ENCODE measurements at places on chromosomes 3 and 15.

DNA sequence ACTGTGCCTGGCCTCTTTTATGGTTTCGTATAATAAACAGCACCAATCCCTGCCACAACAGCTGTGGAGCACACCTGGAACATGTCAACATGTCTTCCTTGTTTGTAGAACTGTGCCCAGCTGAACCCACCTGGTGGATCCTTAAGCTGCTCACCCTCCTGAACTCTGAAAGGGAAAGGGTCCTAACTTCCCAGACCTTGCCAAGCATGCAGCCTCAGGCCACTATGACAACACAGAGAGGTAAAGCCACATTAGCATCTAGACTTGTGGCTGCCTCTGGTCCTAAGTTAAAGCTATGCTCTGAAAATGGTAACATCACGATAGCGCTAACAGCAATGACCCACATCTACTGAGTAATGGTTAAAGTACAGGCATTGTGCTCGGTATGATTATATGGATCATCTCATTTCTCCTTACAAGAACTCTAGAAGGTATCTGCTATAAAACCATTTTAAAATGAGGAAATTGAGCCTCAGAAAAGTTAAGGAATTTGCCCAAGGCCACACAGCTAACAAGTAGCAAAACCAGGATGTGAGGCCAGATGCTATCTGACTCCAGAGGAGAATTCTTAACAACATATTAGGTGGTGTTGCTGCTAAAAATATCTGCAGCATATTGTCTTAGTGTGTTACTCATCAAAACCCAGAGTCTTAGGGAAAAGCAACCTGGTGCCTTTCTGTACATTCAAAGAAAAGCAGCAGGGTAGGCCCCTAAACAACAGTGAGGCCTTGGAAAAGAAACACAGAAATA is 23.1 kb upstream of the HERC1 start:
- no peak for DNase-seq

GRCh38 chr15:68151277-68151676 is 53.9 kb downstream of the CALML4 start:
- no peak for DNase-seq

GRCh38 chr3:191301017-191301416 is 28.2 kb upstream of the CCDC50 start:
- no peak for DNase-seq

GRCh38 chr15:30990446-30991254 is 778 bp downstream of the MTMR10 start:
- DNase-seq, result no peak

- DNase-seq, result no peak
Measured at GRCh38 chr3:132593947-132594323, 3.1 kb upstream of the ACKR4 start.

GRCh38 chr3:55636300-55637195 is 149.4 kb upstream of the WNT5A start:
- DNase-seq, result no peak

GRCh38 chr3:28745916-28746617 is 397.4 kb upstream of the AZI2 start:
- DNase-seq, result no peak

- no peak for DNase-seq
Measured at GRCh38 chr3:104145164-104145563, 1221.5 kb upstream of the ALCAM start.

DNA sequence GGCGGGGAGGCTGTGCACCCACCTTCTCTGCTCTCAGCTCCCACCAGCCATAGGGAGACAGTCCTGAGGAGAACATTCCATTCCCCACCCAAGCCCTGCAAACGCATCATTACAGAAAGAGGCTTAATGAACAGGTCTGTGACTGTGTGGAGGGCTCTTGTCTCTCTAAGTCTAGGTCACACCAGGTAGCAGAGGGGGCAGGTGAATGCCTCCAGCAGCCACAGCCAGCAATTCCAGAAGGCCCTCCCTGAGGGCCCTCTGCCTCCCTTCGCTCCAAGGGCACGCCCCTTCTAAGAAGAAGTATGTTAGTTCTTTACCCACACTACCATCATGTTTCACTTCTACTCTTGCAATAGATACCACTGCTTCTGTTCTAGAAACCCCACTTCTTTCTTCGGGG is 217.5 kb upstream of the BHLHE40 start:
- DNase-seq, result no peak

DNA sequence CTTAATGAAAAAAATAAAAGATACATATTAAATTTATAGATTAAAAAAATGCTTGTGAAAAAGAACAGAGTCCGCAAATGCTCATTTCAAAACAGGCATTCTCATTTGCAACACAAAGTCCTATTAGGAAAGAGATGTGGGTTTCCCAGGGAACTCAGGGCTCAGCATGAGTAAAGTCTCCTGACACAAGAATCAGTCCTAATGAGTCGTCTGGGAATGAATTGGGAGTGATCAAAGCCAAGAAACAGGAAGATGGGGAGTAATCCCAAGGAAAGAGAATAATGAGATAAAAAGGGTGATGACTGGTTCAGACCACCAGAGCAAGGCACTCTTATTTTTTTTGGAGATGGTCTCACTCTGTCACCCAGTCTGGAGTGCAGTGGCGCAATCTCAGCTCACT is 443.7 kb downstream of the NR2F2 start:
- DNase-seq, result no peak

- DNase-seq, result no peak
Measured at GRCh38 chr3:126081618-126082361, 2.1 kb downstream of the SLC41A3 start.

DNA sequence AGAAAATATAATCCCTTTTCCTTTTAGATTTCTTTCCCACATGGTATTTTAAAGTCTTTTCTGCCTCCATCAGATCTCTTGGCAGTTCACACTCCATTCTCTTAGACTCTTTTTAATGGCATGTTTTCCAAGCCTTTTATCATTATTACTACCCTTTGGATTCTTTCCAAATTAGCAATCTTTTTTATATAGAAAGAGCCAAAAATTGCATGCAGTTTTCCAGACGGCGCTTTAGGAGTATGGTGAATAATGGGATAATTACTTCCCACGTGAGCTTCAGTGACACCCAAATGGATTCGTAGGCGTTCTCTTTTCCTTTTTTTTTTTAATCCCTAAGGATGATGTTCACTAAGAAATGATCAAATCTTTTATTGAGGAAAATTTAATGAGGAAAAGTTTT is 354.8 kb upstream of the DNAJC19 start:
- no peak for DNase-seq

GRCh38 chr3:100073714-100074307 is 40.5 kb downstream of the FILIP1L start:
- DNase-seq, result no peak

- DNase-seq, result no peak
Measured at GRCh38 chr3:58051196-58051595, 43.0 kb downstream of the FLNB start.

- no peak for DNase-seq
Measured at GRCh38 chr3:5188419-5189221, 1.1 kb downstream of the EDEM1 start.

GRCh38 chr3:117407317-117407716 is 697.7 kb downstream of the TUSC7 start:
- no peak for DNase-seq

GRCh38 chr3:12345584-12346494 is 57.0 kb downstream of the PPARG start:
- DNase-seq, result no peak

- no peak for DNase-seq
Measured at GRCh38 chr3:161969867-161970266, 473.3 kb downstream of the OTOL1 start.

- DNase-seq, result no peak
Measured at GRCh38 chr3:134352031-134352671, 22.1 kb downstream of the AMOTL2 start.

GRCh38 chr15:32042269-32042972 is 12.1 kb downstream of the CHRNA7 start:
- DNase-seq, result no peak

DNA sequence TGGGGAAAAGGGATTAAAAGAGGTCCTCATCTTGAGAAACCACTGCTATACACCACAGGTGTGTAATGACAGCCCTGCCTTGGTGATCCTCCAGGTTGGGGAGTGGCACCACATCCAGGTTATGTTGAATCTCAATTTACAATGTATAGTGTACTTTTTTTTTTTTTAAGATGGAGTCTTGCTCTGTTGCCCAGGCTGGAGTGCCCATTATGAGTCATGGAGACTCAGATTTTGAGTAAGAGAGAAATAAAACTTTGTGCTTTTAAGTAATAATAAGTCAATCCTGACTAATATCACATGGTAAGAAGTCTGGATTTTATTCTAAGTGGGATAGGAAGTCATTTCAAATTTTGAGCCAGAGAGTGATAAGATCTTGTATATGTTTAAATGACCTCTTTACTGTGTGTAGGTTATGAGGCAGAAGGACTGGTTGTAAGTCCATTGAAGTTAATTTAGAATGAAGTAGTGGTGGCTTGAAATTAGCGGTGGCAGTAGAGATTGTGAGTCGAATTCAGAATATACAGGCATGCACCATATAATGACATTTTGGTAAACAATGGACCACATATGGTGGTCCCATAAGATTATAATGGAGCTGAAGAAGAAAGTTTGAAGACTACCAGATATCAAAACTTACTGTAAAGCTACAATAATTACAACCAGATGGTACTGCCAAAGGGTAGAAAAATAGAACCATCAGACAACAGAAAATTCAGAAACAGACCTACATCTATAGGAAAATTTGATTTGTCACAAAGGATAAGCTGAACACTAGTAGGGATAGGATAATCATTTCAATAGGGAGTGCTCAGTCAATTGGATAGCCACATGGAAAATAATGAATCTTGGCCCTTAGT is 20.7 kb downstream of the POPDC2 start:
- no peak for DNase-seq

DNA sequence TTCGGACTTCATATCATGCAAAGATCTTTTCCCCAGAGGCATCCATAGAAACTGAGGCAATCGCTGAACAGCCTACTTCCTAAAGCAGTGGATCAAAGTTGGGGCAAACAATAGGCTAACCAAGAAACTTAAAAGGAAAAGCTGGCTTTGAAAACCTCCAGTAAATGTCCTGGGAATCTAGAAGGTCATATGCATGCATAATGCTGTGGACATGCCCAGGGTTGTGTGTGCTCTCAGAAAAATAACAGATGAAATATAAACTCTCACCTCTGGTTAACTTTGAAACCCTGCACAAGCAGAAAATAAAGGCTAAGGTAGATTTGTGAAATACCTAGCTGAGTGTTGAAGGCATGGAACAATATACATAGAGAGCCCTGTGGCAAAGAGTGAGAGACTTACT is 96.3 kb downstream of the MYO9A start:
- no peak for DNase-seq

DNA sequence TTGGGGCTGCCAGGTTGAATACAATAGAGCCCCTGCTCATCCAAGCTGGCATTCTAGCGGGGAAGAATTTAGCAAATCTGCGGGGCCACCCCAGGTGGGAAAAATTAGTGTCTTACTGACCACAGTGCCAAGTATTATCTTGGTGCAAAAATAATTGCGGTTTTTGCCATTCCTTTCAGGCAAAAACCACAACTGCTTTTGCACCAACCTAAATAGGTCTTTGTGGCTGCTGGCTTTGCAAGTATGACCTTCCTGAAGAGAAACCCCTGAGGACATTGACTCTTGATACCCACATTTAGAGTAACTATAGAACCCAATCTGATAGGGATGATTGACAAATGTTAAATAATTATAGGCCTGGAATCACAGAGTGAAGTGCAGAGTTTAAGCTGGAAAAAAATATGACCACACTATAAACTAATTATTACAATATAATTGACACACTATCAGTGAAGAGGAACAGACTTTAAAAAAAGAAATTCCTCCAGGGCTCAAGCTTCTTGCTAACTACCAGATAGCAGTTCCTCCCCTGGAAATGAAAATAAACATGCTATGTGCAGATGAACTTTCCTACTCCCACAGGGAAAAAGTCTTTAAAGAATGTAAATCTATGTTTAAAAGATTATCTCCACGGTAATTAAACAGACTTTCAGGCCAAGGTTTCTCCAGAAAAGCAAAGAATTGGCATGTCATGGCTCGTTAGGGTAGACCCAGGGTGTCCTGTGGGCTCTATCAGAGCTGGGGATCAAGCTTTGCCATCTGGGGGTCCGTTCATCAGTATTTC is 34.4 kb downstream of the CA12 start:
- DNase-seq, result no peak

GRCh38 chr3:172333042-172333377 is 115.2 kb downstream of the GHSR start:
- no peak for DNase-seq

- DNase-seq, result no peak
Measured at GRCh38 chr15:52551762-52552161, 17.1 kb downstream of the ARPP19 start.

DNA sequence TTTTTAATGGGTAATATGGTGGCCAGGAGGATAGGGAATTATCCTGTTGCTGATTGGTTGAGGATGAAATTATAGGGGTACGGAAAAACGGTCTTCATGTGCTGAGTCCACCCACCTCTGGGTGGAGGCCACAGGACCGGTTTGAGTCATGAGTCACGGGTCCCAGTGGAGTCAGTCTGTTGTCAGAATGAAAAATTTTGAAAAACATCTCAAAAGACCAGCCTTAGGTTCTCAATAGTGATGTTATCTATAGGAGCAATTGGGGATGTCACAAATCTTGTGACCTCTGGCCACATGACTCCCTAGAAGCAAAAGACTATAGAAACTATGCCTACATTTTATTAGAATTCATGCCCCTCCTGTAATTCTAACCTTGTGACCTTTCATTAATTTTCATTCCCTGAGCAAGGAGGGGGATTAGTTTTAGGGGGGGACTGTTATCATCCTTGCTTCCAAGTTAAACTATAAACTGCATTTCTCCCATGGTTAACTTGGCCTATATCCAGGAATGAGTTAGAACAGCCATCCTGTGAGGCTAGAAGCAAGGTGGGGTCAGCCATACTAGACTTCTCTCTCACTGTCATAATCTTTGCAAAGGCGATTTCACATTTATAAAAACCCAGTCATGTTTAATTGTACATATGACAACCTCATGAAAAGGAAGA is 101.2 kb downstream of the TCF12 start:
- no peak for DNase-seq

GRCh38 chr15:62781081-62781497 is 261.5 kb upstream of the TPM1 start:
- DNase-seq, result no peak

- no peak for DNase-seq
Measured at GRCh38 chr15:99058421-99058870, 46.4 kb upstream of the SYNM start.

DNA sequence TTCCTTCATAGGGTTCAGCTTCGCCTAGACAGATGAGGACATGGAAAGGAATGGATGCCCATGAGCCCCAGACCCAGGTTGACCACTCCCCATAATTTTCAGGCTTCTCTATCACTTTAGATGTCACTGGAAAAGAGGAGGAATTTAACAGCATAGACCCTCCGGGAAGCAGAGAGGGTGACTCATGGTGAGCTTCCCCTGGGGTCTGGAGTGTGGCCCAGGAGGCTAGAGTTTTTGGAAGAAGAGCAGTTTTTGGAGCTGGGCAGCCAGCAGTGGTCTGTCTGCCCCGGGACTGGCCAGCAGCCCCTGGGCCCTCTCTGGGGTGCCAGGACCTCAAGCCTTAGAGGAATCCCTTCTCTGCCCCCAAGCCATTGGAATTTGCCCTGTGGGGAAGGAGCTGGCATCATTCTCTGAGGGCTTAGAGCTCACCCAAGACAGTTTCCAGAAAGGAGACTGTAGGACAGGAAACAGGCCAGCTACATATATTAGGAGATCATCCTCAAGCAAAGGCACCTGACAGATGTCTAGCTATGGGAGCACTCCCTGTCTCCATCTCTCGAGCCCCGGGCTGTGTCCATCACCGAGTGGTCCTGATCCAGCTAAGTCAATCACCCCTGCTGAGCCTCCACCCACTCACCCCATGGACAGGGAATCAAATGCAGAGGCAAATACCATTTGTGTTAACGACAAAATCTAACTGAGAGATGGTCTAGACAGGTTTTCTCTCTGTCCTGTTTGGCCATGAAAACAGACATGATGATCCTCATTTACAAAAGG is 67.3 kb downstream of the MEGF11 start:
- DNase-seq, result no peak

Data from stimulated activated CD8-positive, alpha-beta memory T cell treated with anti-CD3 and anti-CD28 coated beads, Interleukin-15, amount 100 ng/mL, for 24 hours (primary cell).